ENCODE measurements at places on chromosomes 7 and 10.

DNA sequence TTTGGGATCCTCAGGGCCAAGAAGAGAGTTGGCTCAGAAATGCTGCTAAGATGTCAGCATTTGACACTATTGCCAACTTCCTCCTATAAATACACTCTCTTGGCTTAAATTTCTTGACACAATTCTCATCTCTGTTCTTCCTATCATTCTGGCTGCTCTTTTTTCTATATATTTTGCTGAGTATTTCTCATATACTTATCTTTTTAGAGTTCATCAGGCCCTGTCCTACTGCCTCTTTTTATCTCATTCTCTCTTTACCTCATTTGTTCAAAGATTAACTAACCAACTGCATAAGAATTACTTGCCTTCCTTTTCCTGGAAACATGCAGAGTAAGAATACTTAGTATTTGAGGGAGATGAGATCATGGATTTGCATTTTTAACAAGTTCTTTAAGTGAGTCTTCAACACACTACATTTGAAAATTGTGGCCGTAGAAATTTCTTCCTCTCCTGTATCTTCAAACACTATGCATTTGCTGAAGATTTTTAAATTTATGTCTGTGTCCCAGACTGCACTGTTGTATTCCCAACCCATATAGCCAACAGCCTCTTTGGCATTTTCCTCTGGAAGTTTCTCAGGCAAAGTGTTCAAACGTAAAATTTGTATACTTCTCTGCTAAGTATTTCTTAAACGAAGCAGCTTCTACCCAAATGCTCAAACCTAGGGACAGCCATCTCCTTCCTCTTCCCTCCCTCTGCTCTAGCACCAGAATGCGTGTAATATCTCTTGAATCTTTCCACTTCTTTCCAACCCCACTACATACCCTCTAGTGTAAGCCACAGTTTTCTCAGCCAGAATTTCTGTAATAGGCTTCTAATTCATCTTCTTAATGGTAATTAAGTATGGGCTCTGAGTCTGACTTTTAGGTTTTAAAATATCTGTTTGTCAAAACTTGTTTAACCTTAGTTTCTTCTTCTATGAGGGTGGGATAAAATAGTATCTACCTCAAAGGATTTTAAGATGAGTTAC is 35.5 kb downstream of the ARL4A start:
- DNase-seq: no peak

DNA sequence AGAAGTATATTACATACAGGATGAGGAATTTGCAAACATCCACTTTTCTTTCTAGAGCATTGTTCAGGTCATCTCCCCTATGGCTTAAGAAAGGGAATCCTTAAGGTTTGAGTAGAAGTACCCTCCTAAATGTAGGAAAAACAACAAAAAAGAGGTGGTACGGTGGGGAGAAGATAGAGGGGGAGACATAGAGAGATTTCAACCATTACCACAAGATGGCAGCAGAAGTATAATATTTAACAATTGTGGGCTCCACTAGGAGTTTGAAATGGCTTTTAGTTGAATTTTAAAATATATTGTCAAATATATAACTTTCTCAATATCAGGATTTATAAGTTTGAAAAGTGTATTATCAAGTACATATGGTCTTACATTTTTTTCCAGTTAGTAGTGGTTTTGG is 72.7 kb upstream of the PRKG1 start:
- no peak for DNase-seq

DNA sequence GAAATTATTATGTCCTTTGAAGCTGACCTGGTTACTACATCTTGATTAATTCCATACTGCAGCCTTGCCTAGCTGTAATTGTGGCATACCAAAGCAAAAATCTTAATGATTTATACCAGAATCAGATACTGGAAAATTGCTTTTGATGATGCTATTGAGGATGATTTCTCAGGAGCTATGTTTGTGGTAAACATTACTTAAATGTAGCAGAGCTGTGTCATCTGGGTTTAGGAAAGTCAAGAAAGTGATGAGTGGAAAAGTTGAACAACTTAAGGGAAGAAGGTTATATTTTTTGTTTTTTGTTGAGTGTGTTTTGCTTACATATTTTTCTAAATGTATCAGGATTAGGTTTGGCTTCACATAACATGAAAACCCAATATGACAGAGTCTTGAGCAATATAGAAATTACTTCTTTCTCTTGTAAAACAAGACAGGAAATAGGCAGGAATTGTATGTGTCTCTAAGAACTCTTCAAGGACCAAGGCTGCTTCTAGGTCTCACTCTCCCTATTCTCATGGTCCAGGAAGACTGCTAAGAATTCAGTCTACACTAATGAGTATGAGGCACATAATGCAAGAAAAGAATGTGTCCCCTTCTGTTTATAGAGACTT is 87.6 kb upstream of the MTPN start:
- no peak for DNase-seq

- no peak for DNase-seq
These were observed 11.6 kb downstream of the GNG11 start for GRCh38 chr7:93933156-93933555.

Measured in left renal pelvis (tissue), 4 donors.